HepG2 (cell line): ENCODE measurements at places on chromosomes 6 and 20.

DNA sequence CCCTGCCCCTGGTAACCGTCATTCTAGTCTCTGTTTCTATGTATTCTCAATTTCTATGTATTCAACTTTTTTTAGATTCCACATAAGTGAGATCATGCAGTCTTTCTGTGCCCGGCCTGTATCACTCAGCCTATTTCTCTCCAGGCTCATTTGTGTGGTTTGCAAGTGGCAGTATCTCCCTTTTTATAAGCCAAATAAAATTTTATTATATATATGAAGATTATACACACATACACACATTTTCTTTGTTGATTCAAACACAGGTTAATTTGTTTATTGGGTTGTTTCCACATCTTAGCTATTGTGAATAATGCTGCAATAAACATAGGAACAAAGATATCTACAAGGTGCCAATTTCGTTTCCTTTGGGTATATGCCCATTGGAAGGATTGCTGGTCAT is 571.7 kb downstream of the DHX35 start:
- no peak for DNase-seq

DNA sequence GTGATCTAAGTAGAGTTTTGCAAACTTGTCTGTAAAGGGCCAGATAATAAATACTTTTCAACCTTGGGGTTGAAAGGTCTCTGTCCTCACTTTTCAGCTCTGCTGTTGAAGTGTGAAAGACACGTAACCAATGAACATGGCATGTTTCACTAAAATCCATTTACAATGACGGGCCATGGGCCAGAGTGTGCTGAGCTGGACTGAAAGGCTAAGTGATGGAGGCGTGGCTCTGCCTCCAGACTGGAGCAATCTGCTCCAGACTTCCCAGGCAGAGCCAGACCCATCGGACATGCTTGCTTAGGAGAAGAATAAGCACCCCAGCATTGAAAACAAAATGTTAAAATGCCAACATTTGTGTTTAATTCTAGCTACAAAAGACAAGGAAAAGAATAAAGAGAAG is 41.4 kb downstream of the SCAND1 start:
- no peak for DNase-seq

GRCh38 chr6:11414176-11414963 is 123.2 kb upstream of the TMEM170B start:
- peak; percentile 78 for DNase-seq

GRCh38 chr6:73746787-73747186 is 50.8 kb downstream of the CD109 start:
- no peak for DNase-seq

DNA sequence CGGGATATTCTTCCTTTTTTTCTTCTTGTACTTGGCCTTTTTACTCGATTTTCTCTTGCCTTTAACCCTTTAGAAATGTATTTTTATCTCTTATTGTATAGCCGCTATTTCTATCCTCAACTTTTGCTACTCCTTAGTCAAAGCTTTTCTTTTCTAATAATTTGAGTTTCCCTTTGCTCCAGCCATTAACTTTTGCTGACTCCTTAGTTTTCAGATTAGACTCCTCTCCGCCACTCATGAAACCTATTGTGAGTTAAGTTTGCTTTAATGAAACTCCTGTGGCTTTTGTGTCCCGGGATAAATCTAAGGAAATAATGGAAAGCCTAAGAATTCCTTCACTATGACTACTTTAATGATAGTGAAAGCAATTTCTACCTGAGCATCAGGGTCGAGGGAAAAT is 590.3 kb upstream of the CITED2 start:
- no peak for DNase-seq

GRCh38 chr20:51365670-51366069 is 176.8 kb downstream of the NFATC2 start:
- DNase-seq, result no peak

- no peak for DNase-seq
Observed at GRCh38 chr6:4522453-4522852, 253.8 kb upstream of the CDYL start.

DNA sequence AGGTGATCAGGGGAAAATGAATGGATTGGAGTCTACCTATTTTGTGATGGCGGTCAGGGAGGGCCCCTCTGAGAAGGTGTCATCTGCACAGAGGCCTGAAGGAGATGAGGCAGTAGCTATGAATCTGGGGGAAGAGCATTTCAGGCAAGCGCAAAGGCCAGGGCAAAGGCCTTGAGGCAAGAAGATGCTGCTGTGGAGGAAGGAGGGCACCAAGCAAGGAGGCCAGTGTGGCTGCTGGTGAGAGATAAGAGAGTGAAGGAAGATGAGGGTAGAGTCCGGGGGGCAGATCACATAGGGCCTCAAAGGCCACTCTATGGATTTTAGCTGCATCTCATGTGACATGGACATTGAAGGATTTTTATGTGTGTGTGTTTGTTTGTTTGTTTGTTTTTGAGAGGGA is 20.6 kb upstream of the CSNK2A1 start:
- DNase-seq, result no peak

GRCh38 chr6:12311106-12311505 is 20.9 kb downstream of the EDN1 start:
- no peak for DNase-seq

DNA sequence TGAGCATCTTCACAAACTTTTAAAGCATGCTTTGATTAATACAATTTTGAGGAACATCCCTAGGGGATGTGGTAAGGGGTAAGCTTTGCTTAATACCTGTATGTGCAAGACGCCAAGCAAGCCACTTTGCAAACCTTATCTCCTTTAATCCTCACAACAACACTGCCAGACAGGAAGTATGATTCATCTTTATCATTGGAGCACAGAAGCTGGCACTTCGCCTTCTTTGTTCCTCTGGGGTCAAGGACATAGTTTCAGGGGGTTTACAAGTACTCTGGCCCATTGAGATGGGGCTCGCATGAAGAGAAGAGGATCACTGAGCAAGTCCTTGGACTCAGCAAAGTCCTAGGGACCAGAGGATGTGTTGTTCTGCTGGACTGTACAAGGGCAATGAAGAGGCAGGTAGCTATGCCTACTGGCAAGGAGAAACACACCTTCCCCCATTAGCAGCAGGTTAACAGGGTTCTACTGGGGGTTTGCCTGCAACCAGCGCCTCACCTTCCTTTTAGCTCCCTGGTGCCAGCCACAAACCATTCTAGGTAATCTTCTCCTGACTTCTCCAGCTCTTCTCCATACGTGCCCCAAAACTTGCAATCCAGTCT is 8.8 kb downstream of the TMEM244 start:
- DNase-seq, result peak; percentile 16

DNA sequence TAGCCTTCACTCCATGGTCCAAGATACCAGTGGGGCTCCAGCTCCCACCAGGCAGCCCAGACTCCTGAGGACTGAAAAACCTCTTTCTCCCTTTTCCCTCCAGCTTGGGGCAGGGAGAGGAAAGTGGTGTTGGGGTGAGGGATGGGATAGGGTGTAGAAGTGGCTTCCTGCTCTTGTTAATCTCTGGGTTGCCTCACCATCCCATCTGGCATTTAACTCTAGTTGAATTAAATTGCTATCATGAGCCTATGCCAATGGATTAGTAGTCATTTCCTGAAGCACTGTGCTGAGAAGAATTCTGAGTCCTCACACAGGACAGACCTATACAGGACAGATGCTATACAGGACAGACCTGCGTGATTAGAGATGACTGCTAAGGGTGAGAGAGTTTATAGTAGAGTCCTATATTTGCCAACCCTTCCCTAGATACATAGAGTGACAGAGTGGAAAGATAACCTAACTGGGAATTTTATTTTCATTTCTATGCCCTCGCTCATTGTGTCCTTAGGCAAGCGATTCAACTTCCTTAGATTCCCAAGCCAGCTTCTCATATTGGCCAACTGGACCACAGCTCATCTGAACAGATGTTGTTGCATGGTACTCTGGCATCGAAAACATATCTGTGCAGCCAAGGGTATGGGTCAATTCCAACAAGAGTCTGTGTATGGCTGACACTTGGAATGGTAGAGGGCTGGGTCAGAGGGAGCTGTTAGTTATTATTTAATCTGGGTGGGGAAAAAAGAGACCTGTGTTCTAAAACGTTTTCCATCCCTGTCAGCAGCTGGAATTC is 42.8 kb downstream of the MCHR2 start:
- DNase-seq, result no peak

DNA sequence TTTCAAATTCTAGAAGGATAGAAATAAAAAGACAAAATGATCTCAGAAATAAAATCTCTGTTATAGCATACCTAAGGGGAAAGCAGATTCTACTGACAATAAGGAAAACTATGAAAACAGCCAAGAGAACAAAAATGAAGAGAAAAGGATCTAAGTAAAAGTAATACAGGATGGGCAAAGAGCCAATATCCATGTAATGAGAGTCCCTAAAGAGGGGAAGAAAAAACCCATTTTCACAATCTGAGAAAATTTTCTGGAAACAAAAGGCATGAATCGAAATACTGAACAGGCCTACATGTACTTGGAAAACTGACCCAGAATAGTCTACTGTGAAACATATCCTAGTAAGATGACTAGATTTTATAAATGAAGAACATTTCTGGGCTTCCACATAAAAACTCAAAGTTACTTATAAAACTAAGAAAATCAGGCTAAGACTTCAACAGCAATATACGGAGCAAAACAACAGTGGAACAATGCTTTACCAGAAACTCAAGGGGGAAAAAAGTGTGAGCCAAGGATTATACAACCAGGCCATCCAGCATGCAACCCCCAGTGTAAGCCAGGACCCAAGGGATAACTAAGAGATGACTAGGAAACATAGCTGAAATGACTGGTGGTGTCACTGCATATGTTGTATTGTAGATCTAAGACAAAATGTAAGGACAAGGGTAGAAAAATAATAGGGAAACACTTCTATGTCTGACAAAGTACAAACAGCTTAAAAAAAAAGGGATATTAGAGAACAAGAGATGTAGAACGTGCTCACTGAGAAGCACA is 10.2 kb downstream of the NAPB start:
- DNase-seq, result no peak

GRCh38 chr20:56343861-56344381 is 14.9 kb upstream of the FAM210B start:
- no peak for DNase-seq

DNA sequence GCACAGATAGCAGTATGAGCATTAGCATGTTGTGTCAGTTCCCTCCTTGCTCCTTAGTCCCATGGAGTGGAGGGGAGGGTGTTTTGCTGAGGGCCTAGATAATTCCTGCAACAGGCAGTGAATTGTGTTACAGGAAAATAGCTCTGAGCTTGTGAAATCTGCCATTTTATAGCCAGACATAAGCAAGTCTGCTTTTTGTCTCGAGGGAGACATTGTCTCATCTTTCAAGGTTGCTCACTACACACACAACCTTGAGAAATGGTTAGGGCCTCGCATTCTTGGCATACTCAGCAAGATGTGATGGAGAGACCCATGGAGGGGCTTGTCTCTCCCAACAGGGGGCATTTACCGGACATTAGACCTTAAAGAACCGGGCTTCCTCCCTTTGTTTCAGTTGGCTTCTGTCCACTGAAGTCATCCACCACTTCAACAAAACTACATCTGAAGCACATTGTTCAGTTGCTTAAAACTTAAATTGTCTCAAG is 108.0 kb upstream of the FOXO3 start:
- DNase-seq, result no peak

- no peak for DNase-seq
Observed at GRCh38 chr6:56353860-56354259, 106.5 kb upstream of the COL21A1 start.

DNA sequence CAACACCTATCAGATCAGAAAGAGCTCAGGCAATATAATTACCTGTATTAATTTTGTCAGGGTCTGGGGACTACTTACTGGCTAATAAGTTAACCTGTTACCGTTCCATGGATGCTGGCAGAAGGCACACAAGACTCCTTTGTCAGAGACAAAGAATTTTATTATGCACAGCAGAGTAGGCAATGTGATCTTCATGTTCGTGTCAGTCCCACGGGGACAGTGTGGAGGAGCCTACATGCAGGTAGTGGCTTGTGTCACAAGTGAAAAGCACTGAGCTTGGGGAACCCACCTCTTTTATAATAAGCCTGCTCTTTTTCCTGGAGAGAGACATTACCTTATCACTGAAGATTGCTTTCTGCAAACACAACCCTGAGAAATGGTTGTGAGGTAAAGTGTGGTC is 96.9 kb downstream of the CD164 start:
- no peak for DNase-seq

GRCh38 chr6:169838346-169839028 is 87.1 kb downstream of the ERMARD start:
- no peak for DNase-seq

- DNase-seq, result no peak
Observed at GRCh38 chr6:143629104-143630080, 48.4 kb upstream of the PHACTR2 start.

DNA sequence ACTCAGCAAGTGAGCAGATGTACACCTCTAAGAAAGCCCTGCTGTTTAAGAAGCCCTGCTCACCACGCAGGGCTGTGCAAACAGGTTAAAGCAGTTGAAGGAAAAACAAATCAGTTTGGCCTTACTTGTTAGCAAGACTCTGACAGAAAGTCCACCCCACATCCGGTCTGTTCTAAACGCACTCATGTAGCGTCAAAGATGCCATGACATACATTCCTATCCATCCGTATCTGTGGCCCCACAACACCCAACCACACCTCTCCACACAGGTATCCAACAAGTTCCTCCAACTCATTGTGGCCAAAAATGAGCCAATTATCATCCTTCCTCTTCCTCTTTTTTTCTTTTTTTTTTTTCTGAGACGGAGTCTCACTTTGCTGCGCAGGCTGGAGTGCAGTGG is 22.8 kb upstream of the RAB22A start:
- no peak for DNase-seq

- no peak for DNase-seq
Observed at GRCh38 chr6:125797886-125798444, 7.2 kb downstream of the NCOA7 start.

- peak; percentile 59 for DNase-seq
Observed at GRCh38 chr6:11534561-11534960, 3.0 kb upstream of the TMEM170B start.

DNA sequence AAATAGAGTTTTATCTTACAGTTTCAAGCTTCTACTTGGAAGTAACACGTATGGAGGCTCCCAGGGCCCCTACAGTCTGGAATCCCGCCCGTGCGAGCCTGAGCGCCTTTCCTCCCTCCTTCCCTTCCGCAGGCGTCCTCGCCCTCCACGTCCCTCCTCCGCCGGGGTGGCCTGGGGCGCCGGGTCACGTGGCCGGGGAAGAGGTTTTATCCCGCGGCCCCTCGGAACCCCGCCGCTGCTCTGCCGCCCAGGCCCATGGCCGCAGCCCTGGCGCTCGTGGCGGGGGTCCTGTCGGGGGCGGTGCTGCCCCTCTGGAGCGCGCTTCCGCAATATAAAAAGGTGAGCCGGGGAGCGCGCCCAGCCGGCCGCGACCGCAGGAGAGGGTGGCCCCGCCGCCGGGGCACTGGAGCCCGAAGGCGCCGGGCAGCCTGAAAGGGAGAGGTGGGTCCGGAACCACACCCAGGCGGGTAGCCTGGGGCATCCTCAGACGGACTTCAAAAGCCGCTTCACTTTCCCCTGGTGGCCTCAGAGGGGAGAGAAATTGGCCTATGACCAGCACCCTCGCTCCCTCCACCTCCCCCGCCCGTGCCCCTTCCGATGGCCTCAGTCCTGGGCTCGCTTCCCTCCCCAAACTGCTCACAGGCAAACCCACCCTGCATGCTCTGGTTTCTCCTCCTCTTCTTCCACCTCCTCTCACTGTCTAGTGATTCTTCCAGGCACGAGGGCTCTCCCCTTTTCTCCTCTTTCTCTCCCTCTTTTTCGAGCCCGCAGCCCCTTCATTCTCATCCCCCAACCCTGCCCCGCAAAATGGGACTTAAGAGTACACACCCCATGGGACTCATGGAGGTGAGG is at the start of gene CLPSL2:
TSS of gene CLPSL2 (plus strand) at position 235 of the 852 bp plus-strand sequence. CDS start at position 256, 21 bp downstream.
- DNase-seq, result no peak

GRCh38 chr6:111761783-111762312 is 111.4 kb downstream of the FYN start:
- no peak for DNase-seq

- no peak for DNase-seq
Observed at GRCh38 chr20:14488212-14488611, 150.8 kb upstream of the FLRT3 start.

GRCh38 chr6:13068586-13069210 is 259.6 kb downstream of the TBC1D7 start:
- no peak for DNase-seq
